ENCODE measurements at places on chromosomes 2 and 18. TPM values are rescaled to one million over a fixed set of nuclear protein-coding genes. Genes with fewer than 3 reads are reported as not detected.

The SANBR gene
- total RNA-seq, result 5.2 TPM

The GPR17 gene
- not detected for total RNA-seq

The TYW5 gene
- 11.1 TPM for total RNA-seq

The NTSR2 gene
- total RNA-seq, result not detected

The CRIM1 gene
- 185 TPM for total RNA-seq

The PRKAG3 gene
- total RNA-seq, result not detected

The SLC5A7 gene
- not detected for total RNA-seq

The CLEC4F gene
- not detected for total RNA-seq

The IL1RL2 gene
- total RNA-seq, result not detected

The KRTCAP3 gene
- total RNA-seq, result 6.9 TPM

The SS18 gene
- 103 TPM for total RNA-seq

The HOXD3 gene
- total RNA-seq, result not detected

The HOXD4 gene
- total RNA-seq, result not detected

The UGT1A4 gene
- total RNA-seq, result 0.12 TPM

The DNAJC5G gene
- not detected for total RNA-seq

The INO80D gene
- total RNA-seq, result 18.7 TPM

The ERCC3 gene
- 38.2 TPM for total RNA-seq

The CMPK2 gene
- 0.40 TPM for total RNA-seq

The AQP12A gene
- not detected for total RNA-seq

The AKAIN1 gene
- total RNA-seq, result not detected

The NPPC gene
- total RNA-seq, result not detected

The FAM228A gene
- total RNA-seq, result not detected

The BMP10 gene
- total RNA-seq, result not detected

The SERPINB5 gene
- total RNA-seq, result 330 TPM

The CD207 gene
- not detected for total RNA-seq

The SRD5A2 gene
- total RNA-seq, result not detected

The RAB6C gene
- not detected for total RNA-seq

The MAL gene
- not detected for total RNA-seq

The SIX3 gene
- not detected for total RNA-seq

The UPP2 gene
- total RNA-seq, result not detected

The CYP26B1 gene
- total RNA-seq, result 16.9 TPM

The LYG1 gene
- total RNA-seq, result 1.2 TPM

The STARD6 gene
- not detected for total RNA-seq

The ST8SIA5 gene
- not detected for total RNA-seq

The BUB1 gene
- total RNA-seq, result 25.5 TPM

The MTLN gene
- total RNA-seq, result 54.2 TPM

The DSC2 gene
- 17.6 TPM for total RNA-seq

The AGXT gene
- total RNA-seq, result not detected

The CELF4 gene
- total RNA-seq, result not detected

The CCDC150 gene
- total RNA-seq, result 5.5 TPM

The HOXD11 gene
- total RNA-seq, result not detected

All from MCF 10A (cell line).